RKO (cell line): ENCODE measurements at places on chromosomes 13 and 19.

GRCh38 chr19:43700395-43701000, 15.4 kb upstream of the IRGC start:
- no peak for DNase-seq

DNA sequence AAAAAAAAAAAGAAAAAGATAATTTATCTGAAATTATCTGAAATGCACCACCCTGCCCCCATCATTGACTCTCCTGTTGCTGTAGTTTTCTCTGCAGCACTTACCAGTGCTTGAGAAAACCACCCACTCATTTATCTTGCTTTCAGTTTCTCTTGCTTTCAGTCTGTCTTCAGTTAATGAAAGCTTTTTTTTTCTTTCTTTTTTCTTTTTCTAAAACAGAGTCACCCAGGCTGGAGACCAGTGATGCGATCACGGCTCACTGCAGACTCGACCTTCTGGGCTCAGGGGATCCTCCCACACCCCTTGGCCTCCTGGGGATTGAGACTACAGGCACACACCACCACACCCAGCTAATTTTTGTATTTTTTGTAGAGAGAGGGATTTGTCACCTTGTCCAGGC, 4.3 kb upstream of the ACP5 start:
- no peak for DNase-seq

- DNase-seq, result no peak
These were observed 14.9 kb downstream of the HNRNPM start for GRCh38 chr19:8459520-8460270.

DNA sequence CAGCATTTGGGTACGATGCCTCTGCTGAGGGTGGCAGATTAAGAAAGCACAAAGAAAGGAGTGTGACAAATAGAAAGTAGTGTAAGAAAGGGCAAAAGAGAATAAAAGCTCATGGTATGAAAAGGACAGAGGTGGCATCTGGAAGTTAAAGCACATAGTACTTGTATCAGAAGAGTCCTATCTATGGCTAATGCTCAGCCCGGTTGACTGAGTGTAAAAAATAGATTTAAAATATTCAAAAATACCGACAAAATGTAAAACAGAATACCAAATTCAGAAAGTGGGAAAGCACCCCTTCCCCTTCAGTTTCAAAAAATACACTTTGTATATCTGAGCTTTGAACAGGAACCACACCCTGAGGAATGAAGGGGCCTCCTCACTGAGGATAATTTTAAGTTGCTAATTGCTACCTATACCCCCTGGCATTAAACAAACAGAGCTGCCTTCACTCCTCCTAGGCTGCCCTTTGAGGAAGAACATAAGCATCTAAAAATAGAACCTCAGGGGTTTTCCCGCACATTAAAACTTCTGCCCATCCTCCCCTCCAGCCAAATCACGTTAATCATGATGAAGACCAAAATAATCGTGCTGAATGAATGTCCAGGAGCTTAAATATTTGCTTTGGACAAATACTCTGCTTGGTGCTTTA, 43.3 kb downstream of the DLEU7 start:
- DNase-seq, result no peak

DNA sequence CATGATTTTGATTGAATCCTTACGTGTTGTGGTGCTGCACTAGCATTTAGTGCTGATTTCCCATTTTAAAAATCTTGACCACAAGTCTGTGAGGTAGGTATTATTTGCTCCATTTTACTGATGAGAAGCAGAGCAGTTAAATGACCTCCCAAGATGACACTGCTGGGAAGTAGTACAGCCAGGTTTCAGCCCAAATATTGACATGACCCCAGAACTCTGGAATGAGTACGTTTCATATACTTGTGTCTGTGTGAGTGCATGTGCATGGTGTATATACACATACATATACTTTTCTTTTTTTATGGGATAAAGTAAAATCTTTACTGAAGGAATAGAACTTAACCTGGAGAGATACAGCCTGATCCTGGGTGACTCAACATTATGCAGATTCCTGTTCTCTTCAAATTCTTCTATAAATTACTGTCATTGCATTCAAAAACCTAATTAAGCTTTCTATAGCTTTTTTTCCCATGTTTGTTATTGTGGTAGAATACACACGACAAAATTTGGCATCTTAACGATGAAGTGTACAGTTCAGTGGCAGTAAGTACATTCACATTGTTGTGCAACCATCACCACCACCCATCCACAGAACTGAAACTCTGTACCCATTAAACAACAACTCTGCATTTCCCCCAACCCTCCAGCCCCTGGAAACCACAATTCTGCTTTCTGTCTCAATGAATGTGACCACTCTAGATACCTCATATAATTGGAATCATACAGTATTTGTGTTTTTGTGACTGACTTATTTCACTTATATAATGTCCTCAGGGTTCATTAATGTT, 311.9 kb downstream of the MTUS2 start:
- DNase-seq, result no peak

GRCh38 chr13:76472916-76473315, 413.3 kb downstream of the KCTD12 start:
- DNase-seq, result no peak
